ENCODE measurements at places on chromosomes 7 and 10. TPM values are rescaled to one million over a fixed set of nuclear protein-coding genes. Genes with fewer than 3 reads are reported as not detected.

AKR1C8 gene
- total RNA-seq, result 1.6 TPM

CFAP46 gene
- total RNA-seq, result not detected

GRCh38 chr7:1742555-1743303 lies 72.7 kb downstream of the ELFN1 start:
- no peak overlapping the region for H3K27ac ChIP-seq
- H3K4me3 ChIP-seq, result peak overlapping the region; percentile 84
- H3K4me1 ChIP-seq, result peaks cover 14% of the 10 kb centered on the region

DNA sequence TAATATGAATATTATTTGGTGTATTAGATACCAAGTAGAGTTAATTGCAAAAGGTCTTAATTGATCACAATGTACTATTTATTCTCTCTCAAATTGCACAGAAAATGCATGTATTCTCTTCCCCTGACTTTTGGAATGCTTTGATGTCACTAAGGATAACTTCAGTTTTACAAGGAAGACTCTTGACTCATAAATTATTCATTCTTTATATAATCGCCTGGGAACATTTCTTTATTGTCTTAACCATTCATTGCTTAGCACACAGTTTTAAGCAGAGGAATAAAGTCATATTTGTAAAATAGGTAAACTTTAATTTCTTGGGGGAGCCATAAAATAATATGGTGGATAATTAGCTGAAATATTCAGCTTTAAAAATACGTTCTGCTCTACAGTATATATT lies 306.0 kb upstream of the TMEM229A start:
- H3K4me3 ChIP-seq, result no peak overlapping the region
- no peaks in the 10 kb centered on the region for H3K36me3 ChIP-seq
- H3K27me3 ChIP-seq, result no peaks in the 10 kb centered on the region

DNA sequence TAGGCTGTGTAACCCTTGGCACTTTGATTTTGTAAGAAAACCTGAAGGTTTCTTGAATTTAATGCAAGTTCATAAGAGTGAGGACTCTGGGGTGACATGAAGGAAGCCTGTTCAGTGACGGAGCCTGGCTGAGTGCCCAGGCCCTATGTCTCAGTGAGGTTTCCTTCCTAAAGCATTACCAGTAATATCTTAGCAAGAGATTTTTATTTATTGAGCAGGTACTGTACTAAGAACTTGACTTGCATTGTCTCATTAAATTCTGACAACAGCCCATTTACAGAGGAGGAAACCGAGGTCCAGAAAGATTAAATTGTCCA lies 197.2 kb downstream of the HECW1 start:
- no peaks in the 10 kb centered on the region for H3K36me3 ChIP-seq
- H3K4me1 ChIP-seq, result peaks cover 12% of the 10 kb centered on the region
- peaks cover 27% of the 10 kb centered on the region for H3K27me3 ChIP-seq

- peak overlapping the region; percentile 86 for H3K4me3 ChIP-seq
- no peaks in the 10 kb centered on the region for H3K27me3 ChIP-seq
- peaks cover 2% of the 10 kb centered on the region for H3K36me3 ChIP-seq
- H3K4me1 ChIP-seq, result peaks cover 33% of the 10 kb centered on the region
- DNase-seq, result no peak
Measured at GRCh38 chr7:36116347-36117202, 36.5 kb upstream of the EEPD1 start.

- no peak overlapping the region for H3K4me3 ChIP-seq
- DNase-seq, result no peak
- peaks cover 2% of the 10 kb centered on the region for H3K4me1 ChIP-seq
- peaks cover 34% of the 10 kb centered on the region for H3K27me3 ChIP-seq
- no peak overlapping the region for H3K27ac ChIP-seq
Measured at GRCh38 chr7:128191136-128191844, 49.8 kb upstream of the LEP start.

Data from T-helper 17 cell (primary cell).